Caudate nucleus (tissue), 63 donors: ENCODE measurements at places on chromosomes 1 and 21.
A peak's percentile ranks its signal among the peaks of the same experiment; 100 is the strongest.

- DNase-seq = no peak
Measured at GRCh38 chr1:9859281-9860014, 35.7 kb upstream of the CLSTN1 start.

DNA sequence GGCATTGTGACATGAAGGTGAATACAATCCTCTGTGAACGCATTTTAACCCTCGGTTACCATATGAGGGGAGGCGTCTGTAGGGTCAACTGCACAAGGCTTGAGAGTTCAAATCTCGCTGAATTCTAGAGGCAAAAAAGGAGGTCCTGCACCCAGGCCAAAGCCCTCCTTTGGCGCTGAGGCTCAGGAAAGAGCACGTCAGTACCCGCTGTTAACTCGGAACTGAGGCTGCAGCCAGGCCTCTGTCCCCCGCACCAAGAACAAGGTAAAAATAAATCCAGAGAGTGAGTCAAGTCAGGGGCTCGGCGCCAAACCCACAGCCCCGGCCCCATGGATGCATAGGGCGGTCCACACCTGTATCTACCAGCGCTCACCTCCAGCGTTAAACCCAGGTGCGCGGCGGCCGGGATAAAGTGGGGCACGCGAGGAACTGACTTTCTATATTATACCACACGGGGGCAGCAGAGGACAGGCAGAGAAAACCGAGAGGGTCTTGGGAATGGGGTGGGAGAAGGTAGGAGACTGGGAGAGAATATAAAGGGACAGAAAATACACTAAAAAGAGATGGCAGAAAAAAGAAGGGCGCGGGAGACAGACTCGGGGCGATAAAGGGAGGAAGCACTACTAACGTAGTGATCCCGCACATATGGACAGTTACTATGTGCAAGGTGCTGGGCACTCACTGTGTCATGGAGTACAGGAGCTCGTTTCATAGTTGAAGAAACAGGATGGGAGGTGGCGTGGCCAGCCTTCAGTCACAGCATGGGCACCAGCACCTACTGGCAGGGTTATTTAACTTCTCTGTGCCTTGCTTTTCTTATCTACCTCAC is 54.9 kb downstream of the DMRTA2 start:
- DNase-seq = peak; percentile 24

DNA sequence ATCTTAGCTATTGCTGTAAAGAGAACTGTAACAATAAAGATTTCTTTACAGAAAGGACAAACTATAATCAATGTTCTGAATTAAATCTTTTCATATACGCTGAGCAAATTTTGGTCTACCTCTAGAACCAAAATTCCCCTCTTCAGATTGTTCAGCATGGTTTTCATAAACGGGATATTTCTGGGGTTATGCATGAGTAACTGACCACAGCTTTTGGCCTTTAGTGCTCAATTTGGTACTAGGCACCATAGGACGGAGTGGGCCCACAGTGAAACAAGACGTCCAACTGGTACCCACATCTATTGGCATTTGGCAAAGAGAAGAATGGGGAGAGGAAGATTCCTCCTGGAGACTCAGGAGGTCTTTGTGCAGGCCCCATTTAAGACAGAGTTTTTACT is 184.5 kb downstream of the TGFBR3 start:
- DNase-seq = no peak

- DNase-seq = no peak
Measured at GRCh38 chr1:9293241-9293532, 493 bp downstream of the SPSB1 start.

DNA sequence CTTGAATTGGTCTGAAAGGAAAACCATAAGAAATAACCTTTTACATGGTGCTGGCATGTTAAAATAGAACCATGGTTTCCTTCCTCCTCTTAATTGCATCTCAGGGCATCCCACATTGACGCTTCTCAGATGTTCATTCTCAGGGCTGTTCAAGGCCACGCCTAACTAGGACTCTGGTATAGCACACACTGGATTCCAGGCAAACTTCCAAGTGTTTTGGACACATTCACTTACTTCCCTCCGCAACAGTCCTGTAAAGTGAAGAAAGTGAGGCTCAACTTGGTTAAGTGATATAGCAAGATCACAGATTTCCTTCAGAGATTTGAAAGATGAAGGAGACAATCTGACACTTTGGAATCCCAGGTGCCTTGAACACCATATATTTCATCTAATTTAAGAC is 244.8 kb downstream of the DUSP10 start:
- DNase-seq = no peak

DNA sequence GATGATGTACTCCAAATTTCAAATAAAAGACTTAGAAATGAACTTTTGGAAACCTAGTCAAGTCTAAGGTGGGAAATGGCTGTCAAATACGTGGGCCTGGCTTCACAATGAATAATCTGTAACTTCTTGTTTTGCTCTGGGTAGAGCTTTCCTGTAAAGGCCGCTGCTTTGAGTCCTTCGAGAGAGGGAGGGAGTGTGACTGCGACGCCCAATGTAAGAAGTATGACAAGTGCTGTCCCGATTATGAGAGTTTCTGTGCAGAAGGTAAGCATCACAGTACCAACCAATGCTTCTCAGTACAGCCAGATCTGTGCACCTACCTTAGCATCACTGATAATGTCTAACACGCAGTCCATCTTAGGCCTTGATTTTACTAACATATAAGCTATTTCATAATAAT is 73.6 kb downstream of the TPR start:
- DNase-seq = no peak

- peak; percentile 31 for DNase-seq
Measured at GRCh38 chr1:174769961-174770549, 229.7 kb upstream of the CACYBP start.

DNA sequence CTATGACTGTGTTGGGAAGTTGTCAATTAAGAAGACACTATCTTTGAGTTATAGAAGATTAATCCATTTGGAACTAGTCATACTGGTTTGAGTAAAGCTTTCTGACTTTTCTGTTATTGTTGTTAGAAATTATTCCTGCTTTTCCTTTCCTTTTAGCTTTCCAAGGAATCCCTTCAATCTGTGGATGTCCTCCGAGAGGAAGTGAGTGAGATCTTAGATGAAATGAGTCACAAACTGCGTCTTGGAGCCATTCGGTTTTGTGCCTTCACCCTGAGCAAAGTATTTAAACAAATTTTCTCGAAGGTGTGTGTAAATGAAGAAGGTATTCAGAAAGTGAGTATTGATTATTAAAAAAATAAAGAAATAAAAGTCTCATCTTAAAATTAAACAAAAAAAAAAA is 19.3 kb downstream of the GNPAT start:
- DNase-seq = no peak

DNA sequence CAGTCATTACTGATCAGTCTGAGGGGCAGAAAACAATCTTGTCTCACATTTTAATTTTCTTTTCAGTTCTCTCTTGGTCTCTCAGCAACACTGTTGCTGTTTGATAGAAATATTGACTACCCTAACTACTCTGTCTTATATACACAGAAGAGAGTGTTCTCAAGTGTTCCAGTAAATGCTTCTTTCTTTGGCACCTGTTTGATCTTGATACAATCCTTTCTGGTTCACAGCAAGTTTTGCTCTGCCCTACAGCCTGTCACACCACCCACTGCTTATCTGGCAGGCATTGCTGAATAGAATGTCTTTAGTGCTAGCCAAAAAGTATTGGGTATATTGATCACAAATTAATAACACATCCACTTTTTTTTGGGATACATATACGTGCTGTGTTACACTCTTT is 75.7 kb upstream of the WLS start:
- DNase-seq = no peak

- no peak for DNase-seq
Measured at GRCh38 chr1:89942825-89943658, 51.9 kb upstream of the ZNF326 start.

DNA sequence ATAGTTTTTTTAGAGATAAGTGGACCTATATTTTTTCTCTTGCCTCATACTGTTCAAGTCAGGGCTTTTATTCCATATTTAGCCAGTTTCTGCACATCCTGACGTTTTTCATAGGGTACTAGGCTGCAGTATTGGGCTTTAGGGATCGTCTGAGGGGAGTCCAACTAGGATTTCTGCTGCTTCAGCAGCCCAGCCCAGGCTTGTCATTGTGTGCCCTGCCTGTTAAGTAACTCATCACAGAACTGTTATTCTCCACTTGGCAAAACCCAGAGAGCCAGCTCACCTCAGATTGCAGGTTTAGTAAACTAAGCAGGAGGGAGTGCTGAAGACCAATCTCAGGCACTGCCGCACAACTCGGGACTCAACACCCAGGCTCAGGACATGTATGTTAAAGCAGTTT is 2.8 kb downstream of the GALNT2 start:
- DNase-seq = no peak

DNA sequence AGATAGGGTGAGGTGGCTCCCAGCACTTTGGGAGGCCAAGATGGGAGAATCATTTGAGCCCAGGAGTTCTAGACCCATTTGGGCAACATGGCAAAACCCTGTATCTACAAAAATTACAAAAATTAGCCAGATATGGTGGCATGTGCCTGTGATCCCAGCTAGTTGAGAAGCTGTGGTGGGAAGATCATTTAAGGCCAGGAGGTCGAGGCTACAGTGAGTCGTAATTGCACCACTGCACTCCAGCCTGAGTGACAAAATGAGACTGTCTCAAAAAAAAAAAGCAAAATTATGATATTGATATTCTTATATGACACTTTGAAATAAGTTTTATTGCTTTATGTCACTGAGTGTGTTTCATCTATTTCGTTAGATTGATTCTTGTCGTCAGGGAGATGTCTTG is 7.4 kb downstream of the ACADM start:
- no peak for DNase-seq

DNA sequence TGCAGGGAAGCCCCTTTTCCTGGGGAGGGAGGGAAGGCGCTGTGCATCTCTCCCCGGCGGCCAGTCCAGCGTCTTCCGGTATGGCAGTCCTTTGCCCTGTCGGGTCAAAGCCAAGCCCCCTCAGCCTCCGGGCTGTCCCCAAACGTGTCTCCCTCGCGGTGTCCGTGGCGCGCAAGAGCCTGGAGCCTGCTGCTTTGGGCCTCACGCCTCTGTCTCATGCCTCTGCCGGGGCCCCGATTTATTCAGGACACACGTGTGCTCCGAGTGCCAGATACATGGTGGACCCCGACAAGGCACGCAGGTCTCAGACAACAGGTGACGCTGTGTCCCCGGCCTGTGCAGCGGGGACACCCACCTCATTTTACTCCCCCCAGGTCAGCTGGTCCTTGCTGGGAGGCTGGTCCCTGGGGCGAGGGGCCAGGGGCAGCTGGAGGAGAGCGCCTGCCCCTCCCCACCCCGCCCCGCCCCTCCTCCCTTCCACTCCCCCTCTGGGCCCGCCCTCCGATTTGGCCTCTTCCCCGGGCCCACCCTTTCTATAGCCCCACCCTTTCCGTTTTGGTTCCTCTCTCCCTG is 176.7 kb downstream of the CAMTA1 start:
- no peak for DNase-seq

- DNase-seq = no peak
Measured at GRCh38 chr1:160177231-160177630, 13.1 kb upstream of the CASQ1 start.

DNA sequence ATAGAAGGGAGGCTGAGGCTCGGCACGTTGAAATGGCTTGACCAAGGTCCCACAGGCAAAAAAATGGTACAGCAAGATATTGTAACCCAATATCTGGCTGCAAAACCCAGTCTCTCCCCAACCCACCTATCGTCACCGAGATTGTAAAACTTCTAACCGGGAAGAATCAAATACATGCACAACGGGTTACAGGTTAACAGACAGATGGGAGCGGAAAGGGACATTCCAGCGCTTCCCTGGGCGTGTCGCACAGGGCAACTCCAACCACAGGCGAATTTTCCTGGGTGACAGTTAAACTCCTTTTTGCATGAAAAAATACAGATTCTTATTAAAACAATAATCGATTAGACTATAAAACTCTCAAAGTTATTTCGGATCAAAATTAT is 31.8 kb upstream of the JUN start:
- no peak for DNase-seq

DNA sequence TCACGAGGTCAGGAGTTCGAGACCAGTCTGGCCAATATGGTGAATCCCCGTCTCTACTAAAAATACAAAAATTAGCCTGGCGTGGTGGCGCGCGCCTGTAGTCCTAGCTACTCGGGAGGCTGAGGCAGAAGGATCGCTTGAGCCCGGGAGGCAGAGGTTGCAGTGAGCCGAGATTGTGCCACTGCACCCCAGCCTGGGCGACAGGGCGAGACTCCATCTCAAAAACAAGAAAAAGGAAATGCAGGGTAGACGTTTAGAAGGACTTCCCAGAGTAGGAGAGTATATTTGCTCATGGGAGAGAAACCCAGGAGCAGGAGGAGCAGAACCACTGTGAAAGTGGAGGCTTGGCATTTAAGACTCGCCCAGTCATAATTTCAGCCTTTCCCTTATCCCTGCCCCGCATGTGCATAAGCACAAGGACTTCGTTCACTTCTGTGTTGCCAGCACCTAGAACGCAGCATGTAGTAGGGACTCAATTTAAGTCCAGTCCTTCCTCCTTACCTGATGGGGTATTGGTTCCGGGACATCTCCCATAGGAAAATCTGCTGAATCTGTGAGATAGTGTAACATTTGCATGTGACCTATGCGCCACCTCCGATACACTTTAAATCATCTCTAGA is 5.2 kb upstream of the MEF2D start:
- DNase-seq = no peak

DNA sequence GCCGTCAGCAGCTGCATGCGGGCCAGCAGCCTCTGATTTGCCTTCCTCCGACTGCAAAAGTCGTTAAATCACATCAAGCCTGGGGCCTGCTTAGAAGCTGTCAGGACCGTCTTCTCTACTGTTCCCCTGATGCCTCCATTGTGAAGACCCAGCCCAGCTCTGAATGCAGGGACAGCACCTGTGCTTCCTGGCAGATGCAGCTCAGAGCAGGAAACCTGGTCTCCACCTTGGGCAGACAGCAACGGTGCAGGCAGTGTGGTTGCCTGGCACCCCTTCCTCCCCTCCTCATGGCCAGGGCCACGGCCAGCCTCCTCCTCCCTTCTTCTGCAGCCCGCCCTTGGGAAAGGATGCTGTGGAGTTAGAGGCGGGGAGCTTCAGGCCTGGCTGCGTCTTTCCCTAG is 92.3 kb upstream of the COL6A1 start:
- DNase-seq = no peak

DNA sequence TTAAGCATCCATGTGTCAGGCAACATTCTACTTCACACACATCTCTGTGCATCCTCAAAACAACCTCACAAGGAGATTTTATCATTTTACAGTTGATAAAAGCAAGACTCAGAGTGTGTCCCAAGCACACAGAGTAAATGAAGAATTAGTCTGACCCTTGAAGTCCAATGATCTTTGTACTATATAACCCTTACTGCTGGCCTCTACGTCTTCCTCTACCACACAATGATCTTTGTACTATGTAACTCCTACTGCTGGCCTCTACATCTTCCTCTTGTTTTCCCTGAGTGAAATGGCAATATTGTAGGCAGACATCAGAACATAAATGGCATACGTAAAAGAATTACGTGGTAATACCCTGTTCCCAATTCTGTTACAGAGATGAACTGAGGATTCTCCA is 55.3 kb downstream of the AHCTF1 start:
- DNase-seq = no peak

DNA sequence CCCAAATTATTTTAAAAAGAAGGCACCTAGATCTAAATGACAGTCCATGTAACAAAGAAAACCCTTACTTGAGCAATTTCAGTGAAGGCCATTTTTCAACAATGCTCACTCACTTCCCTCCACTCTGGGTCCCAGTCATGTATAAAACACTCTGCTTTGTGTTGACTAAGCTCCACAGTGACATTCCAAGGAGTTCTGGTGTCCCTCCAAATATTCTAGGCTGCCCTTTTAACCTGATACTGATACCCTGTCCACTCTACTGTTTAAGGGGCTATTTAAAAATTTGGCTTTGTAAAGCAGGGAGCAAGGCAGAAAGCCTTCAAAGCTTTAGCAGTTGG is 73.6 kb downstream of the GNG12 start:
- DNase-seq = no peak
